ENCODE measurements at places on chromosomes 3 and 15. TPM values are rescaled to one million over a fixed set of nuclear protein-coding genes. Genes with fewer than 3 reads are reported as not detected.

DNA sequence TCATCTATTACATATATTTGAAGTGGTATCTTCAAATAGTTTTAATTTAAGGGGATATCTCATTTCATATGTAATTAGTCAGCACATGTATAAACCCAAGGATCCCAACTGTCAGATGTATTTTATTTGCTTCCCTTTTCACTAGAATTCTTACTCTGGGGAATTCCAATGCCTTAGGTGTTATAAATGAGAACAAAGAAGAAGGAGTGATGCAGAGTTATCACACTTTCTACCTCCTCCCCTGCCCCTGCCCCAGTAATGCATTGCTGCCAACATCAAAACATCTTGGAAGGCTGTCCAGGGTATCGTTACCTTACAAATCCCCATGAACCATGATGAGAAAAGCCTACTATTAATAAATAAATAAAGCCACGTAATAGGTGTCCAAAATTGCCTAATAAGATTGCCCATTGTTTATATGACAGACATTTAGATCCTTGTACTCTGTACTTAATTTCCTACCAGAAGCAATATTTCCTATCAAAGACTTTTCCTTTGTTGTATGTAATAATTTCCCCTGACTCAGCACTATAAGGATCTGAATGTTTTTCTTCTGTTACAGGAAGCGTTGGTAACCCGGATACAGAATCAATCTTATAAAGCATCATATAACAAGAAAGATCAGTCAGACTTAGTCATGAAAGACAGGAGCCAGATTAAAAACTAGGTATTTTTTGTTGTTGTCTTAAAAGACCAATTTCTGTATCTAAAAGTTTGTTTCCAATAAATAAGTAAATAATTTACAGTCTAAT lies 38.8 kb downstream of the CBLB start:
- DNase-seq = peak; percentile 52

- no peak for DNase-seq
Measured at GRCh38 chr15:25852661-25853524, 10.2 kb downstream of the ATP10A start.

DNA sequence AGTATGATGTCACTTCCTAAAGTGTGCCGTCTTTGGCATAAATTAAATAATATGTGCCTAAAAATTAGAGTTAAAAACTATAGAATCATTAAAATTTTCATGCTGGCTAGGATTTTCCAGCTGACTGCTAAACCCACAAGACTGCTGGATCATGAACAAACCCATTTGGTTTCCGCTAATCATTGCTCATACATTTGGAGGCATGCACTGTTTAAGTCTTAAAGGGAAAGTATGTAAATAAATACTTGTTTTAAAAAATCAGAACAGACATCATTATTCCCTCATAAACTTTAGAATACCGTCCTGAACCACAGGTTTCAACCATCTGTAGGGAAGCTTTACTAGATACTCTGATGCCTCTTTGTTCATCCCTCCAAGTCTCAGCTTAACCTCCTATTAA lies 26.5 kb downstream of the ATP6V1A start:
- no peak for DNase-seq

DNA sequence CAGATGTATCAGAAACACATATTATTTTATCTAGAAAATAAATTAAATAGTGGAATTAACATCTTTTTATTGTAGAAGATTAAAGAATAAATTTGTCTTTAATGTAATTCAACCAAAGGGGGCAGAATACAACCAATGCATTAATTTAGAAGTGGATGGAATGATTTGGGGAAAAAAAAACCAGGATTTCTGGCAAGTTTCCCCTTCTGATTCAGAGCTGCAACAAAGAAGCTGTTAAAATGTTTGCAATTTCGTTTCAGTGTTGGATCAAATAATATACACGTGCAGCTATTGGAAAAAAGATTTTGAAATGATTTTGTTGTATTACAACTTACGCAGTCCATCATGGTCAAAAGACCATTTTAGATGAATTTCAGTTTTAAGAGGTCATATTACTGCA lies 71.6 kb upstream of the ZNF280D start:
- DNase-seq = no peak

The NDUFB4 gene
- polyA plus RNA-seq = 119 TPM

The CFAP20DC gene
- polyA plus RNA-seq = 0.47 TPM
